ENCODE measurements at places on chromosomes 11 and 22.

- no peak for DNase-seq
Measured at GRCh38 chr22:48639896-48640748, 1187.6 kb downstream of the BRD1 start.

DNA sequence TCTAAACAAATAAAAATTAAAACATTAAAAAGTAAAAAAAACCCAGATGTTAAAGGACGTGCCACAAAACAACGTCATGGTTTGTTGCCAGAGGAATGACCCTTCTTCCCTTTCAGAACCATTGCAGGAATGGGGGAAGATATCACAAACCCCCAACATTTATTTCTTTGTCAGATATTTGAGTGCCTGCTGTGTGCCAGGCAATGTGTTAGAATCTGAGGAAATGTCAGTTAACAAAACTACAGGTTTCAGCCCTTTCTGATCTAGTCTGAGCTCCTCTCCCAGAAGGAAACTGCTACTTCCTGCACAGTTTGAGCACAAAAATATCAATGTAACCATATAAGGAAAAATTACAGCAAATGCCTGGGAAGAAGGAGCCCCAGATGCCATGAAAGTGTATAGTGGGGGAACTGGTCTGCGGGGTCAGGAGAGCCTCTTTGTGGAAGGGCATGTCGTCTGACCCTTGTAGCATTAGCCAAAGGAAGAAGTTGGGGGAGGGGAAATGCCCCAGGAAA is 7.1 kb upstream of the NHERF4 start:
- no peak for DNase-seq

DNA sequence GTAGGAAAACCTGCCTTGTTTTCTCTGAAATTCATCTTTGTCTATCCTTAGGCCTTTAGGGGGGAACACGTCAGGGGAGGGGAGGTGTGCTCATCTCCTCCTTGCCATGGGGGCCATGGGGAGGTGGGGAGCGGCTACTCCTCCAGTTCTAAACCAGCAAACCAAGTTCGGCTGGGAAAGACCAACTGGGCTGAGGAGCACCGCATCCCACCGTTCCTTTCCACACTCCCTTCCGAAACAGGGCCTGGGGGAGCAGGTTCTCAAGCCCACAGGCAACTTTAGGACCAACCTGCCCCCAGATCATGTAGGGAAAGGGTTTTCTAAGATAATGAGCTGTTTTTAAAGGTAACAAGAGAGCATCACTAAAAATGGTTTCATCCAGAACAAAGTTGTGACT is 77.5 kb upstream of the PITPNB start:
- DNase-seq, result no peak

DNA sequence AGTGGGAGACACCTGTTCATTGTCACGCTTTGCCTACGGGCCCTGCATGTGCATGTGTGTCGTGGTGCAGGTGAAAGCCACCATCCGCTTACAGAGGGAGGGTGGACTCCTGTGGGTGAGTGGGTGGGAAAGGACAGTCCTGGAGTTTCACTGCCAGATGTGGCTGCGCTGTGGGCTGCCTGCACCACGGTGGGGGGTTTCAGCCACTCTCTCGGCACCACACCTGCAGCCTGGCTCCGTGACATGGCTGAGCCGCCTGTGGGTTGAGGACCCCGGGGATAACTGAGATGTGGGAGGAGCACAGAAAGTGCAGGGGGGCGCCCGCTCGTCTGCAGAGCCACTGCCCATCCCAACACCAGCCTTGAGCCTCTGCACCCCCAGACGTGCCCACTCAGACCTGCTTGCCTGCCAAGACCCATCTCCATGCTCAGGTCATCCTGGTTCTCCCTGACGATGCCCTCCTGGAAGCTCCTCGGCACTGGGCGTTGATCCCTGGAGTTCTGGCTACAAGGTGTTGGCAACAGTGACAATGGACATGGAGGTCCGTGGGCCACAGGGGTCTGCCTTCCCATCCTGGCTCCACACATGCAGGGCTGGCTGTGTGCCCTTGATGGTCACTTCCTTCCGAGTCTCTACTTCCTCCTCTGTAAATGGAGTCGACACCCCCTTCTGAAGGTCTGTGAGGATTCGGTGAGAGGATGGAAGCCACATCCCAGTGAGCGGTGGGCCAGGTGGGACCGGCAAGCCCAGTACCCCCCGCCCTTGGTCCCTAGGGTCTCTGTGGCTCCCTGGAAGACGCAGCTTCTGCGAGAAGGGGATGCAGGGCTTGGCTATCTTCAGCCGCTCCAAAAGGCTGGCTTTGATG is 1007.0 kb downstream of the BRD1 start:
- no peak for DNase-seq

- DNase-seq, result no peak
Measured at GRCh38 chr11:73236854-73237253, 18.8 kb downstream of the P2RY2 start.

DNA sequence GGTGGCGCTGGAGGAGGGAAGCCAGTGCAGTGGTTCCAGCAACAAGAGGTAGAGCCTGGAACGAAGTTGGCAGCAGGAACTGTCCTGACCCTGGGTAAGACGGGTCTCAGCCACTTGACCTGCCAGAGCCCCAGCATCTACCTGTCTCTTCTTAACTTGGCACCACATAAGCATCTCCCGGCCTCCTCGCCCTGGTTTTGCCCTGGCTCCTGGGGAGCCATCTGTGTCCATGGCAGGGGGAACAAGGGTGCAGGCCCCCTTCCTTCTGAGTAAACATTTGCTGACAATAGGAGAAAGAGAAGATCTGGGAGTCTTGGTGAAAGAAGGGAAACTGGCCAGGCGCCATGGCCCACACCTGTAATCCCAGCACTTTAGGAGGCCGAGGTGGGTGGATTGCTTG is 12.8 kb downstream of the P2RY2 start:
- no peak for DNase-seq

- no peak for DNase-seq
Measured at GRCh38 chr11:70437111-70437784, 38.9 kb downstream of the CTTN start.

GRCh38 chr22:38317995-38318715 is 922 bp upstream of the CSNK1E start:
- DNase-seq, result no peak

GRCh38 chr11:45983471-45983845 is 61.0 kb downstream of the LARGE2 start:
- no peak for DNase-seq

DNA sequence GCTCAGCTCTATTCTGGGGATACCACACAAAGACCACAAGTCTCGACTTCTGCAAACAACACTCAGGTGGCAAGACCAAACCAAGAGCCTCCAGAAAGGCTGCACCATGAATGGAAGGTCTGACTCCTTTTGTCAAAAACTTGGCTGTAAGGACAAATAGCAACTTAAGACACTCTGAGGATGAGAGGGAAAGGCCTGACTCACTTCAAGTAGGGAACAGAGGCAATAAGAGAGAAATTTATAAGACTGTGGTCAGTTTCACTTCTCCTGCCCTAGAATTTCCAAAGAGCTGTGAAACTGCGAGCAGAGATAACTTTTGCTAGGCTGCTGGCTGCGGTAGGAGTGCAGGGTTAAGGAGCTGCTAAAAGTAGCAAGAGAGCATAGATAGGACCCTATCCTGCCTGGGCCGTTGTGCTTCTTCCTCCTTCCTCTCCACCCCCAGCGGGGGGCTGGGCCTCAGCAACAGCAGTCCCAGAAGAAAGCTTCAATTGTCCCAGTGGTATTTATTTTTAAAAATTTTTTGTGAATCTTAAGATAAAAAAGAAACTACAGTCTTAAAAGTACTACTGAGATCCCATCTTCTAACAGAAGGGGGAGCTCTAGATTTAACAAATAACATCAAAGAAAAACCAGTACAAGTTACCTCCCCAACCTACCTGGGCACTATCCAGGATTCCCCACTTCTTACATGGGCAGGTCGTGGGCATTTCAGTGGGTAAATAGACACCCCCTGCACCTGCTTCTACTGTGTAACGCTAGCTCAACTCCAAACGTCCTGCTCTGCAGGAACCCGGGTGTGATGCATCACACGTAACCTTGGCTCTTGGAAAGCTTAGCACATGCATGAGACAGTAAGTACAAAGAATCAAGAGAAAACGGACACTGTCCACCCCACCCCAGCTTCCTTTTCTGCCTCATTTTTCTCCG is 66.4 kb downstream of the SGSM3 start:
- DNase-seq, result peak; percentile 45

DNA sequence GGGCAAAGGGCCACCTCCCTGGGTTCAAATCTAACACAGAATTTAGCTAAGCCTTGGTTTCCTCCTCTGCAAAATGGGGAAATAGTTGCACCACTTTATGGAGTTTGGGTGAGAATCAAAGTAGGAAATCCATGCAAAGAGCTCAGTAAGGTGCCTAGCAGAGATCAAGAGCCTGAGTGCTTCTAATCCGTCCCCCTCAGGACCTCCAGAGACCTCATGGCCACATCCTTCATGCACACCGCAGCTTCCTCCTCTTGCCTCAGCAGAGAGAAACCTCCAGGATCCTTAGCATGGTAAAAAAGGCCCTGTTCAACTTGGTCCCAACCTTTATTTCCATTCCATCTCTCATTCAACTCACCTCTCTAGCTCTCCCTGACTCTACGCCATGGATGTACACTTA is 37.8 kb upstream of the NAV2 start:
- no peak for DNase-seq

GRCh38 chr22:20138868-20139267 is 7.3 kb downstream of the ZDHHC8 start:
- DNase-seq, result no peak

GRCh38 chr11:131691181-131692041 is 321.0 kb downstream of the NTM start:
- no peak for DNase-seq

GRCh38 chr22:20550057-20550817 is 42.8 kb downstream of the MED15 start:
- no peak for DNase-seq

DNA sequence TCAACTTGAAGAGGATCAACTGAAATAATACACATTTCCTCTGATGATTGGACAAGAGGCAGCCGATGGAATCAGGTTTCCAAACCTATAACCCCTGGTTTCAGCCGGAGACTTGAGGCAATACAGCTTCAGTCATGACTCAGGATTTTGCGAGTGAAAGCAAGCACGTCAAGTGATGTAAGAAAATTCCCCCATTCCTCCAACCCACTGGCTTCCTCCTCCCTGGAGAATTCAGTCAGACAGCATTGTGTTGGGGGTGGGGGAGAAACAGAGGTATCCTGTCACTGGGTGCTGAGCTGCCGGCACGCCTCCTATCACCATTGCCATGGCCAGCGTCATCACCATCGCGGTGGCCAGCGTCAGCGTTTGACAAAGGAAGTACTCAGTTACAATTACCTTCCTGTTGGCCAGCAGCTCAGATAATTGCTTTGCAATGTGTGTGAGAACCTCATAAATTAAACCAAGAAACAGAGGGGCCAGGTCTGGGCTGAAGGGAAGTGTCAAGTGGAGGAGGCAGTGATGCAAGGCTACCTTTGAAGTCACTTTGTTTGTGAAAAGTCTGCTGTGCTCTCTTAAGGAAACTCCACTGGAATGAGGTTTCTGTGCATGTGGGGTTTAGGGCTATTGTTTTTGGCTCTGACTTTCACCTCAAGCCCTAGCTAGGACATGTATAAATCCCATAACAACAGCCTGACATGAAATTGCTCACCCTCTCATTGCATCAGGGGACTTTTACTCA is 50.2 kb downstream of the LIF start:
- peak; percentile 75 for DNase-seq

GRCh38 chr11:61429346-61429690 is 457 bp downstream of the CPSF7 start:
- DNase-seq, result no peak

- no peak for DNase-seq
Measured at GRCh38 chr11:1546536-1547466, 25.3 kb downstream of the DUSP8 start.

DNA sequence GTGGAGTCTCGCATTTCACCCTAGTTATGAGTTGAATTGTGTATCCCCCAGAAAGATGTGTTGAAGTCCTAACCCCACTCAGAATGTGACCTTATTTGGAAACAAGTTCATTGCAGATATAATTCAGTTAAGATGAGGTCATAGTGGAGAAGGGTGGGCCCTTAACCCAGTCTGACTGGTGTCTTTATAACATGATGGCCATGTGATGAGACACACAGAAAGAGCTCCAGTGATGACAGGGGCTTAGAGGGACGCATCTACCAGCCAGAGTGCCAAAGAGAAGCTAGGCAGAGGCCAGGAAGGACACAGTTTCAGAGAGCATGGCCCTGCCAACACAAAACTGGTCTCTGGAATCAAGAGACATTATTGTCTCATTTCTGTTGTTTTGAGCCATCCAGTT is 50.3 kb downstream of the LARGE1 start:
- DNase-seq, result no peak

DNA sequence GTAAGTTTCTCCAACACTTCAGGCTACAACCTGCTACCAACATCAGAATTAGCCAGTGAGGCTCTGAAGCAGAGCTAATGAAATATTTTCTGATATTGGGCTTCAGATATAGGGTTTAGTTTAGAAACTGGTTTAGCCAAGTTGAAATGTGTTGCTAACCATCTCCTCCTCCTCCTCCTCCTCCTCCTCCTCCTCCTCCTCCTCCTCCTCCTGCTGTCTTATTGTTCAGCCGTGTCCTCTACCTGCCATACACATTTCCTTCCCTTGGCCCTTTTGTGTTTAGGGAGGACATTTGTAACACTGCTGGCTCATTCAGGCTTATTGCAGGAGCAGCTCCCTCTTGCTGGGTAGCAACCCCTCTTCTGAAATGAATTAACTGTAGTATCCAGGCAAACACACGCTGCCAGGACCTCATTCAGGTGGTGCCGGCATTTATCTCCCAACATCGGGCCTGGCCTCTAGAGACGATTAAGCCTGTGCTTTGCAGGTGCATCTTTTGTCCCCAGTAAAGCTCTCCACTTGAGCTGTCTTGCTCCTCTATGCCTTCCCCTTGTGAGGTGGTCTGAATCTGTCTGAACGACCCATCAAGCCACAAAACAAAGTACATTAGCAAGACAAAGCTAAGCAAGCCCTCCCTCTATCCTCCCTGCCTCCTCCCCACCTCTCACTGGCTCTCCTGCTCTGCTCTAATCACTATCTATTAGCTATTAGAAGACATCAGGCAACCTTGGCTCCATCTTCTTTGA is 82.9 kb downstream of the KCNJ1 start:
- no peak for DNase-seq
